Cerebellar nuclear complex (tissue), 1 donor: ENCODE measurements at places on chromosomes 7 and 10.

DNA sequence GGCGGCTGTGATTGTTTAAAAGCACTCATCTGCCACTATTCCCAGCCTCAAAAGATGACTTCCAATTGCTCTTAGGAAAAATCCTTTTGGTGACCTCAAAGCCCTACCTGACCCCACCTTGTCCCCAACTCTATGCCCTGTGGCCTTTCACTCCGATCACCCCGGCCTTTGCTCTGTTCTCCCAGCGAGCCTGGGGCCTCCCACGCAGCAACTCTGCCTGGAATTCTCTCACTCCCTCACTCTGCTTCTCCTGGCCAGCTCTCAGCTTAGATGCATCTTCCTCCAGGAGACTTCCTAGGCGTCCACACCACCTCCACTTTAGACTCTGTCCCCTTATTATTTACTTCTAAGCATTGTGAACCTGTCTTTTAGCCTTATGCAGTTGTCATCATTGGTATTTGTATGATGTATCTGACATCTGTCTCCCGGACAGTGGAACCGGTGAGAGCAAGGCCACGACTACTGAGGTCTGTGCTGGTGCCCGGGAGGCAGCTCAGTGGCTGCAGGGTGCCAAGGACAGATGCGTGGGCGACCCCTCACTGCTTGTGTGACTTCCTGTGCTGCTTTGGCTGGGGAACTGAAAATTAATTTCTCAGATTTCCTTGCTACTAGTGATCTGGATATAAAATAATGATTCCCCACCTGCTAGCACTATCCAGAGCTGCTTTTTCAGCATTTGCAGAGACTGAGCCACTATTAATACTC, 63.0 kb downstream of the PIP4K2A start:
- no peak for DNase-seq

DNA sequence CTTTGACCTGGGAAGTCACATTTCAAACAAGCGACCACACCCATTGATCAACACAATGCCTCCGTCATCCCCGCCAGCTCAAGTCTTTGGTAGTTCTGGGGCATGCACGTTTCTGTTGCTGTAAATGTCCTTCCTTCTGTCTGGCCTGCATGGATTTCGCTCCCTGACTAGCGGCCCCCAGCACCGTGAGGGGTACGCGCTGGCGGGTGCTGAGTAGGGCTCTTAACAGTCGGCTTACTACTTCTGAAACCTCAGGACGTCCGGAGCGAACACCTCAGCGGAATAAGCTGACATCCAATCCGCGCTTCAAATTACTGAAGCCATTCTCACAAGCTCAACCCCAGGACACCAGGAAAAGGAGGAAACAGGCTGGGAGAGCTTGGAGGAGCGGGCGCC, 505 bp downstream of the NUDCD3 start:
- DNase-seq = no peak

DNA sequence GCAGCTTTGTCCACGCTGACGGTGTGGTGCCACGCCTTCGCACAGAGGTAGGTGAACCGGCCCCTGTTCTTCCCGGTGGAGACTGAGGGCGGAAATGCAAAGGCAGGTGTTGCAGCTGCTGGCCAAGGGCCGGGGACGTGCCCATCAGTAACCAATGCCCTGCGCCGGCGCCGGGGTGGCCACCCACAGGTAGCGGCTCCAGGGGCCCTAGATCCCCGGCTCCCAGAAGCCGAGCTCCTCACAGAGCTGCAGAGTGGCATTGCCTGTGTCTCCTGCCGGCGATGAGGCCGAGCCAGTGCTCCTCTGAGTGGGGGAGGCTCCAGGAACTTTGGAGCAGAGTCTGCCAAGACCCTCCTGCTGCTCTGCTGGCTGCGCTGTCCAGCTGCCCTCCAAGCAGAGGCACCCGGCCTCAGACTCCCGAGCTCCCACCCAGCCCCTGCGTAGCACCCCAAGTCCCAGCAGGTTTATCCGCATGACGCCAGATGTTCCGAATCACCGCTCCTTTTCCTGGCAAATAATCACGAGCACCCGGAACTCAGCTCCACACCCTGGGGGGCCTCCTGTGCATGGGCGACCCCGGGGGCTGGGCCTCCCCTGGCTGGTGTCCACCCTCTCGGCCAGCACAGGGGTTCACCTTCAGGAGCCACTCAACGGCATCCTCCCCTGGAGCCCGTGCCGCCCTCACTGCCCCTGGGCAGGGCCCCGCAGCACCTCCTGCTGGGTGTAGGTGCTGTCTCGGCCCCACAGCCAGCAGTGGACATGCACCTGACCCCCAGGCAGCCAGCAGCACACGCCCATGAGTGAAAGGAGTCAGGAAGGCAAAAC, 22.1 kb downstream of the CFAP46 start:
- DNase-seq = no peak

DNA sequence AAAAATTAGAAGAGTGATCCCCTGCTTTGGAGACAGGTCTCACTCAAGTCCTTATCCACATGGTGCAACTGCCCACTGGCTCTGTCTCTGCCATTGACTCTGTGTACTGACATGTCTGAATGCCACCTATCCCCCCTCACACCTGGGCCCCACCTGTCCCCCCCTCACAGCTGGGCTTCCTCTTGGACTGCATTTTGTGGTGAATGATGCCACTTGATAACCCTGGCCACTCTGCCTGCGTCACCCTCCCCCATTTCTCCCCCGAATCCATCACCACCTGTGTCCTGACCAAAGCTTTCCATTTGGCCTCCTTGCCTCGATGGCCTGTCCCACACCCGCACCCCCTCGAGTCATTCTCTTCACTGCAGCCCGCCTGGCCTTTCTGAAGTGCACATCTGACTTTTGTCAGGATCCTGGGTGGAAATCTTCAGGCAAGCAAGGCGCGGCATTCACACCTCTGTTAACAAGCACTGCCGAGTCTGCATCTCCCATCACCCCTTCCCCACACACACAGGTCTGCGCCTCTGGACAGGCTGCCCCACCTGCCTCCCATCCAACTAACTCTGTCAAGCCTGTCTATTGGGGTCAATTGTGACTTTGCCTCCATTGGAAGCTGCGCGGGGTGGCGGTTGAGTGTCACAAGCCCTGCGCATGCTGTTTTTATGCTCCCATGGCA, 175.3 kb upstream of the KLF14 start:
- DNase-seq = no peak

GRCh38 chr10:32253276-32253675, 93.7 kb downstream of the EPC1 start:
- DNase-seq = no peak

DNA sequence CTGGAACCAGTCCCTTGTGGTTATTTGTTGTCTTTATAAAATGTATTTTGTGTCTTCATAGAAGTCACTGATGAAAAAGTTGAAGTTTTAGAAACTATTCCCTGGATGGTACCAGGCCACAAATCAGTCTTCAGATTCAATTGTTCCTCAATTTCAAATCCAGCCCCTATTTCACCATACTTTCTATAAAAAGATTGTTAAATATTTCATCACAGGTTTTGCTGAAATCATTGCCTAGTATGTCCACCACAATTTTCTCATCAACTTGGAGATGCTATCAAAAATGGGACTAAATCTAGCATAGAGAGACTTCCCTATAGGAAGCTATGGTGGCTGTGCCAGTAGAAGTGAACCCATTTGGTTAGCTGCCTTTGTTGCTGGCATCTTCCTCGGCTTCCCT, 118.5 kb downstream of the RAB18 start:
- DNase-seq = no peak

- no peak for DNase-seq
Measured at GRCh38 chr7:2974093-2974819, 69.4 kb downstream of the CARD11 start.

DNA sequence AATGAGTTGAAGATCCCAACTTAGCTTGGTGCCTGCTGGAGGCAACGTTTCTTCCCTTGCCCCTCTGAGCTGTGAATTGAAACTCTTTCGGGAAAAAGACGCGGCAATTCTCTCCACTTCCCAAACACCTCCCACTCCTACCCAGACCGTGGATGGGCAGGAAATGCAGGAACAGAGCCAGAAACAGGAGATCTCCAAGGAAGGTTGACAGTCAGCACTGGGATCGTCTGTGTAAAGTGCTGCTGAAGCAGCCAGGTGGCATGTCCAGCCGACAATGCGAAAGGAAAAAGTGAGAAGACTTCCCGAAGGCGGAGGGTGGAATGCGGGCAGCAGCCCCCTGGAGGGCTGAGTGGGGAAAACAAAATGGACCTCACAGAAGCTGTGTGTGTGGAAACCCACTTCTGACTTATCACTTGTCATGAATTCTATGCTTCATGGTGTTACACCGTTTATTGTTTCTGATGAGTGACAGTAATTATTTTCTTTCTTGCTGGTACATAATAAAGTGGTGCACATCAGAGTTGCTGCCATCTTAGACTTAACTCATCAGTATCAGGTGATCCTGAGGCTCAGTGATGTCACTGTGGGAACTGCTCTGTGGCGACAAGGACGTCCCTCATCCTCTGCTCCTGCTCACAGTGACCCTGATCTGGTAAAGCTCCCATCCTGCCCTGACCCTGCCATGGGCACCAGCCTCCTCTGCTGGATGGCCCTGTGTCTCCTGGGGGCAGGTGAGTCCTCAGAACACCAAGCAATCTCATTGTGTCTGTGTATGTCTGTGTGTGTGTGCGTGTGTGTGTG, 220.5 kb upstream of the PRSS1 start:
- DNase-seq = no peak
